ENCODE measurements at places on chromosomes 5 and 9. TPM values are rescaled to one million over a fixed set of nuclear protein-coding genes. Genes with fewer than 3 reads are reported as not detected.

Gene FOXD4L4
- total RNA-seq = 0.19 TPM

Gene HRCT1
- total RNA-seq = 4.6 TPM

Gene SLC2A6
- 55.9 TPM for total RNA-seq

Gene GPX8
- 80.4 TPM for total RNA-seq

Gene TAF1L
- not detected for total RNA-seq

Gene MTX3
- total RNA-seq = 7.2 TPM

Gene PCDHA9
- total RNA-seq = under 0.01 TPM
